ENCODE measurements at places on chromosomes 1 and 21. TPM values are rescaled to one million over a fixed set of nuclear protein-coding genes. Genes with fewer than 3 reads are reported as not detected.

The FAM163A gene
- 0.09 TPM for total RNA-seq

The FAM3B gene
- not detected for total RNA-seq

The UBE2U gene
- total RNA-seq: not detected

The PTGS2 gene
- 5.9 TPM for total RNA-seq

The MROH9 gene
- not detected for total RNA-seq

The DYNLT5 gene
- 0.43 TPM for total RNA-seq

The SH2D5 gene
- 0.11 TPM for total RNA-seq

The CLEC20A gene
- total RNA-seq: not detected

The RXFP4 gene
- not detected for total RNA-seq

The C8B gene
- not detected for total RNA-seq

The S100A1 gene
- not detected for total RNA-seq

The ZBED6 gene
- 15.5 TPM for total RNA-seq

The MANEAL gene
- 0.54 TPM for total RNA-seq

The SYNC gene
- 13.9 TPM for total RNA-seq

The SLC26A9 gene
- not detected for total RNA-seq

The POTED gene
- total RNA-seq: not detected

The FAM72B gene
- total RNA-seq: 2.1 TPM

The AVPR1B gene
- not detected for total RNA-seq

The AMPD1 gene
- total RNA-seq: not detected

The TEDDM1 gene
- total RNA-seq: not detected

The ADAM30 gene
- total RNA-seq: not detected

The CD1D gene
- total RNA-seq: 0.17 TPM
